ENCODE measurements at places on chromosomes 16 and 17. TPM values are rescaled to one million over a fixed set of nuclear protein-coding genes. Genes with fewer than 3 reads are reported as not detected.

Gene PDILT
- polyA plus RNA-seq: 0.33 TPM

Gene FBXO39
- 0.17 TPM for polyA plus RNA-seq

Gene HOXB6
- 98.2 TPM for polyA plus RNA-seq

DNA sequence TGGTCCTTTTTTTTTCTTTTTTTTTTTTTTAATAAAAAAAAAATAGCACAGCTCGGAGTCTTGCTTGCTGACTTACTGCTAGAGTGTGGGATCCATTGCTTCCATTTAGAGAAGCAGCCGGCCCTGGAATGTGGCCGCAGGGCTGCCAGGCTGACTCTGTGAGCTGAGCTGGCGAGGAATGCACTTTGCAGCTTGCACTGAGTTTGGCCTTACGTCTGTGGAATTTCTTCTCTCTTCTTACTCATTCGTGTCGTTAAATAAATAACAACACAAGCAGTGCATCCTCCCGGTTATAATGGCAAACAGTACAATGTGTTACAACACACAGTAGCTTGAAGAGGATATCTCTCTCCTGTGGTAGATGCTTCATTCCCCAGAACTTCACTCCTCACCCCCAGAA is 69.2 kb downstream of the PRKCB start:
- DNase-seq: peak; percentile 21

Gene OR2C1
- polyA plus RNA-seq: 1.3 TPM

Data from left kidney (tissue), 8 donors.